ENCODE measurements at places on chromosomes 1 and 21.

DNA sequence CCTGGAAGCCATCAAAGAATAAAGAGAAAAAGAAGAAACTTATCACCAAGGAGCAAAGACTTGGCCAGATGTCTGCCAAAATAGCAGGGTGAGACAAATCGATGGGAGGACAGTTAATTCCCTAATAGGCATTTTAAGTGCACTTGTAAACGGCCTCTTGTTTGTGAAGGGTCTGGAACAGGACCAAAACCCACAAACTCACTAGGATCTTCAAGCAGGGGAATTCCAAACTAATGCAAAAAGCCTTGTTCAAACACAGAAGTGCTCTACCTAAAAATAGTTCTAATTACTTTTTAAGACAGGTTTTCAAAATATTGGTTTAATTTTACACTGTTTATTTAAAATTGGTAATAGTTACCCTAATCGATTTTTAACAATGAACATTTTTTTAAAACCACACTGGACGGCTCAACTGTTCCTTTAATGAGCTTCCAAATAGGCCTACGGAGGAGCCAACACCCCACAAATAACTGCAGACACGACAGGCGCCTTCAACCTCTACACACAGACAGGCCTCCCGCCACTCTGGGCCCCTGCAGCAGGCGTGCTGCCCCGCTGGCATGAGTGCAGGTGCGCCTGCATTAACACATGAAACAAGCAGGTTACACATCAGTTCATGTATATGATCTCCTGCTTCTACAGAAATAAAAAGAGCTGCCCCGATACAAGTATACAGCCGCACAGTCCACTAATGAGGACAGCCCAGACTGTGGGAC lies 15.8 kb downstream of the UBE2G2 start:
- DNase-seq, result no peak

DNA sequence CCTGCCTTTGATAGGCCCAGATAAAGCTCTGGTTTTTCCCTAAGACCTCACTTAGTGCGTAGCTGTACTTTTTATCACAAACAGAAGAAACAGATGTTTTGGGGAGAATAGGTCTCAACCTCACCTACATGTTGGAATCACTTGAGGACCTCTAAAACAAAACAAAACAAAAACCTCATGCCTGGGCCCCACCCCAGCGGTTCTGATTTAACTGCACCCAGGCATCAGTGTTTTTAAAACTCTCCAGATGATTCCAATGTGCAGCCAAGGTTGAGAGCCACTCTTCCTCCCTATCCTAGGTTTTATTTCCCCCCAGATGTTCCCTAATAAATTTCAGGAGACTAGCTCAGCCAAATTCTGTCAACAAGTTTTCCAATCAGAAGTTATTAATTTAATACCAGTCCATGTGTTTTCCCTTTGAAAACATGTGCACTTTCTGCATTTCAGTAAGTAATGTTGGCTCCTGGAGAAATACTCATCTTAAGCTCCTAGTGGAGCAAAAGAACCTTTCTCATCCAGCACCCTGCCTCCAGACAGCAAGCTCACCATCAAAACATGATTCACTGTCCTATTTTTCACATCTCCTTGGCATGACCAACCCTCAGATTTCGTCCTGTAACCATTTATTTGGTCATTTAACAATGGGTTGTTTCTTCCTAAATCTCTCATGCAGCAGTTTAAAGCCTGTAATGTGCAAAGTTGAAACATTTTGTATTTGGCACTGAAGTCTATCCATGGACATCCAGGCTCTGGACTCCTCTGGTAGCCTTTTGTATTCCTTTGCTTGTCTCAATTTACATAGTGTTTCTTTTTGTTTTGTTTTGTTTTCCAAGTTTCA lies 27.5 kb downstream of the LRRC8C start:
- no peak for DNase-seq

DNA sequence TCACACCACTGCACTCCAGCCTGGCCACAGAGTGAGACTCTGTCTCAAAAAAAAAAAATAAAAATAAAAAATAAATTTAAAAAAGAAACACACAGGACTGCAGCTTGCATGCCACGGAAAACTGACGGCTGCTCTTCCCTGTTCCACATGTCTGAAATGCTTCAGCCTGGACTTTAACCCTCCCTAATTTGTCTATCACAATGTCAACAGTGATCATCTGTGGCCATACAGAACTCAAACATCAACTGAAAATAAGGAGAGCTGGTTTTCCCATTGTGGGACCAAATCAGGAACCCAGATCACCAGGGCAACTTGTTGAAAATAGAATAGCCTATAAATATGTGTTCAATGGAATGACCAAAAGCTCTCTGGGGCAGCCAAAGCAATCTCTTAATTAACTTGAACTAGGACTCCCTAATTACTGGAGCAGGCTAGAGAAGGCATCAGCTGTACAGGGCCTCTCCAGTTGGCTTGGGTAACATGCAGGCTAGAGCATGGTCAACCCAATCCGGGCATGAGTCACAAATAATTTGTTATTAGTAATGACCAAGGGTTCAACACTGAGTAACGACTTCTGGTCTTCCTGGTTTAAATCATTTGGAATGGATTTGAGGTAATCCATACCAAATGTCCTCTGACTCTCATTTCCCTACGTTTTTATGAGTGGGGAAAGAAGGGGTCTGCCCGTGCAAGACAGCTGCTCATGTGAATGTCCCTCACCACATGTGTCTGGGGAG lies 62.7 kb upstream of the KAZN start:
- no peak for DNase-seq

DNA sequence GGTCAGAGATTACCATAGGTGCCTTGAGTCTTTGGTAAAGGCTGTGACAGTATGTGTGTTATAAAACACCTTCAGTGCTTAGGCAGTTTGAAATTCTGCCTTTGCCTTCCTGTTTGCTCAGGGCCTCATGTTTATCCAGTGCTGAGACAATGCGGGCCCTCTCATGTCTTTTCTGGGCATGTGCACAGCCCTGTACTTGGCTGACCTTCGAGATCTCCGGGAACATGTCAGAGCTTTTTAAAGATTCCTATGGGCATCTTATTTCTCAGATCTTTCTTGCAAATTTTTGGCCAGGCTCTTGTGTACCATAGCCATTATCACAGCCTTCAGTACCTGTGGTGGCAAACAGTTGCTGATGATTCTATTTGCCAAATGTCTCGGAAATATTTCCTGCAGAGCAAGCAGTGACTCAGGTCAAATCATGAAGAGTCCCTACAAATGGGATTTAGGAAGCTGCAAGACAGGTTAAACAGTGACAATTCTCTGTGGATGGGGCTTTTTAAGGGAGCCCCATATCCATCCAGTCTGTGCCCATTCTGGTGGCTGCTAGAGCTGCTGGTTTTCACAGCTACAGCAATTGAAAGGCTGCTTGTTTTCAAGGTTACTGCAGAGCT lies 42.1 kb downstream of the HOOK1 start:
- no peak for DNase-seq

- DNase-seq, result peak; percentile 46
Measured at GRCh38 chr21:34845521-34846451, 177.0 kb downstream of the CLIC6 start.

DNA sequence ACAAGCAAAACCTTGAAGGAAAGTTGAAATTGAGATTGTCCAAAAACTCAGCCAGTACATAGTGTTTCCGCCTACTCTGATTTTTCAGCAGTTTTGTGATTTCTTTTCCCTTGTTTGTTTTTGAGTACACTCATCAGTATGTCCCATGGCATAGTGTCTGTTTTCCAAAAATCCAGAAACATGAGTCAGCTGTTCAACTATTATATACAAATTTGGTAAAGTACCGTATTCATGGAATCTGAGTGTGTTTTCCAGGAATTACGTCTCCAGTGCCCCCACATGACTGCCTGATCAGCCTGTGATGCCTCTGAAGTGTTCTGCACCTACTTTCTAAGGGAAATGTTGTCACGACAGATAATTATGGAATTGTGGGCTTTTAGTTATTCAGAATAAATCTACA lies 186.8 kb downstream of the LTN1 start:
- DNase-seq, result no peak

- DNase-seq, result no peak
Measured at GRCh38 chr1:4024811-4025210, 124.7 kb upstream of the C1orf174 start.

DNA sequence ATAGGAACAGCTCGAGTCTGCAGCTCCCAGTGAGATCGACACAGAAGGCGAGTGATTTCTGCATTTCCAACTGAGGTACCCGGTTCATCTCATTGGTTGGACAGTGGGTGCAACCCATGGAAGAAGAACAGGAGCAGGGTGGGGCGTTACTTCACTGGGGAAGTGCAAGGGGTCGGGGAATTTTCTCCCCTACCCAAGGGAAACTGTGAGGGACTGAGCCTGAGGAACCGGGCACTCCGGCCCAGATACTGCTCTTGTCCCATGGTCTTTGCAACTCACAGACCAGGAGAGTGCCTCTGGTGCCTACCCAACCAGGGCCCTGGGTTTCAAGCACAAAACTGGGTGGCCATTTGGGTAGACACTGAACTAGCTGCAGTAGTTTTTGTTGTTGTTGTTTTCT lies 307.1 kb downstream of the AMY1C start:
- no peak for DNase-seq

GRCh38 chr1:94425821-94426484 lies 7.8 kb downstream of the ABCD3 start:
- no peak for DNase-seq

DNA sequence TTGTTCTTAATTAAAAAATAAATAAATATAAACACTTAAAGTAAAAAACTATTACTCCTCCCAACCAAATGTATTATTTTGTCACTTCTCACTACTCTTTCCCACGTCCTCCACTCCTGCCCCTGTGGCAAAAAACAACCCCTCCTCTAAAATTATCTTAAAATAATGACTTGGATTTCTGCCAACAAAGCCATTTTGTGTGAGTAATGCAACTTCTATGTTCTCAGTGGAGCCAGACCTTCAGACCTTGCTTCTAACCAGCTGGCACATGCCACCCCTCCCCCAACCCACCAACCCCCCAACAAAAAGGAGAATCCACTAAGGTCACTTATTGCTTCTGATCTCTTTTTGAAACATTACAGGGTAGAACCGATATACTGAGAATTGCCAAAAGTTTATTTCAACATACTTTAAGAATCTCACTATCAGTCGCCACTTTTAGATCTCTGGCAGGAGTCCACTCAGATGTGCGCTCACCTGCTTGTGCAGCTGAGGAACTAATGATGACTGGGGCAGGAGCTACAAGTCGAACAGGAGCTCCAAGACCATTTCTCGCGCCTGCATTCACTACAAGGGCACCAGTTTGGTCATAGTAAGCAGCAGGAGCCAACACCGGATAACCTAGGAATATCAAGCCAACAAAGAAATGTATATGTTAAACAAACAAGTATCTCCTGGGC lies 58.3 kb upstream of the SDC3 start:
- no peak for DNase-seq

GRCh38 chr1:218353656-218354055 lies 8.5 kb downstream of the TGFB2 start:
- DNase-seq, result no peak

Measured in activated CD4-positive, alpha-beta T cell treated with anti-CD3 and anti-CD28 coated beads, Interleukin-2, amount 50 U/mL, for 48 hours (primary cell).